ENCODE measurements at places on chromosomes 3 and 15.

- no peak for DNase-seq
Observed at GRCh38 chr3:106728315-106729098, 648.7 kb upstream of the CCDC54 start.

- no peak for DNase-seq
Observed at GRCh38 chr3:128274837-128275236, 121.6 kb downstream of the EEFSEC start.

GRCh38 chr3:155748611-155749365 is 3.9 kb upstream of the PLCH1 start:
- DNase-seq, result no peak

DNA sequence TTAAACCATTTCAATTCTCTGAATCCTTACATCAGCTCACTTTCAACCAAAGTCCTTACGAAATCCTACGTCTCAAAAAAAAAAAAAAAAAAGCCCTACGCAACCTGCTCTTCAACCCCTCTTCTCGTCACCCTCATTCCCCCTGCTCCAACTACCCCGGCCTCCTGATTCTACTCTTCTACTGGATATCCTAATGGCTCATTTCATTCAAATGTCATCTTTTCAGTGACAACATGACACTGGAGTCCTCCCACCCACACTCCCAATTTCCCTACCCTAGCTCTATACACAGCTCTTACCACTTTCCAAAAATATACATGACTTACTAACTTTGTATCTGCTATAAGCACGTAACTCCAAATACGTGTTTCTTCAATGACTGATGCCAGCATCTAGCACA is 11.5 kb downstream of the UBP1 start:
- no peak for DNase-seq

DNA sequence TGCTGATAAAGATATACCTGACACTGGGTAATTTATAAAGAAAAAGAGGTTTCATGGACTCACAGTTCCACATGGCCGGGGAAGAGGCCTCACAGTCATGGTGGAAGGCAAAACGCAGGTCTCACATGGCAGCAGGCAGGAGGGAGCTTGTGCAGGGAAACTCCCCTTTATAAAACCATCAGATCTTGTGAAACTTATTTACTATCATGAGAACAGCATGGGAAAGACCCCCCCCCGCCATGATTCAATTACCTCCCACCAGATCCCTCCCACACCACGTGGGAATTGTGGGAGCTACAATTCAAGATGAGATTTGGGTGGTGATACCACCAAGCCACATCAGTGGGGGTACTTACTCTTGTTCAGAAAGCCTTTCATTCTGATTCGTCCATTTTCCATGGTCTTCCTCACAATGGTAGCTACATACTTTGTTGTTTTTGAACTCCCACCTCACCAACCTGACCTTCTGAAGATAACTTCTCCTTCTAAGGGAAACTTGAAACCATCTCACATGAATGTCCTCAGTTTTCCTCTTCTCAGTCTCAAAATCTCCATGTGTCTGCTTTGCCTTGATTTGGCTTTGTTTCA is 275.6 kb upstream of the PROK2 start:
- DNase-seq, result no peak

DNA sequence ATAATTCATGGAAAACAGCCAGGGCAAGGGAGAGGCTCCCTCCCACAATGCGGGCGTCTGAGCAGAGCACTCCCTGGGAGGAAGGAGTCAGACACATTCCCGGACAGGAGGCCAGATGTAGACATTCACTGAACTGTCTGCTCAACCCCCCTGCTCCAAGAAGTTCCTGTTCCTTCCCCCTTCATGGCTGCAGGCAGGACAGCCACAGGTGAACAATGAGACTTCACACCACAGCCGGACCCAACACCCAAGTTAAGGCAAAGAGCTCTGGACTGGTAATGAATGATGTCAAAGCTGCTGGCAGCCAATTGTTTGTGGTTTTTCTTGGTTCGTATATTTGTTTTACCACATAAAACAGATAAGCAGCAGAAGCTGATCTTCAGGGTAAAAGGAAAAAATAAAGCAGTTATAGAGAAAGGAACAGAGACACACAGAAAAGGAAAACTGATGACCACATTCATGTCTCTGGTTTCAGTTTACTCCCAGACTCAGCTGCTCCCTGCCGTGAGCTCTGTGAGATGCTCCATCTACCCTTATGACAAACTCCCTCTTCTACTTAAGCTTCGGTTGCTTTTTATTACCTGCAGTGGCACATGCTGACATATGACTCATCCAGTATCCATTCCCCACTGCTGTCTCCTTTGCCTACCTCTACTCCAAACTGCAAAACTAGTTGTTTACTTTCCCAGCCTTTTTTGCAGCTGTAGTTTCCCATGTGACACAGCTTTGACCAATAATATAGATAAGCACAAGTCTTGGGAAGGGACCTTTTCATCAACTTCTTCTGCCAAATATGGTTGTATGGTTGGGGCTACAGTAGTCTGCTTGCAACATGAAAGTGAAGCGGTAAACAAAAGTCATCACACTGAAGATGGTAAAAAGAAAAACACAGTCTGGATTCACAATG is 33.1 kb downstream of the DZIP1L start:
- DNase-seq, result peak; percentile 65

- no peak for DNase-seq
Observed at GRCh38 chr15:34223904-34224596, 766 bp upstream of the EMC4 start.

- no peak for DNase-seq
Observed at GRCh38 chr3:16912400-16913263, 27.9 kb downstream of the PLCL2 start.

- DNase-seq, result no peak
Observed at GRCh38 chr15:70192041-70192440, 94.3 kb upstream of the TLE3 start.

DNA sequence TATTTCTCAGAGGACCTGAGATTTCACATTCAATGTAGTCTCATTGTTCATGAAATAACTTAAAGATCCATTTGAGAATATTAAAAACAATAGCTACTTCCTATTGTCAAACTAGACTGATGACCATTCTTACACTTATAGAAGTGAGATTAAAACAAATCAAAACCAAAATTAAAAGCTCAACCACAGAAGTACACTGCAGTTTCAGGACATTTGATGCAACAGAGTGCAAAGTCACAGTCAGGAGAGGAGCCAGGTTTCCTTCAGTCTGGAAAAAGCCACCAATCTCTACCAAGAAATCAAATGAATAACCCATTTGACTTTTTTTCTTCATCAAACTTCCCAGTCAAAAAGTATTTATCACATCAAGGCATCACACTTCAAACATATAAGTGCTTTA is 5.5 kb downstream of the CCPG1 start:
- no peak for DNase-seq

GRCh38 chr3:12992629-12993516 is 80.4 kb downstream of the IQSEC1 start:
- DNase-seq, result no peak

DNA sequence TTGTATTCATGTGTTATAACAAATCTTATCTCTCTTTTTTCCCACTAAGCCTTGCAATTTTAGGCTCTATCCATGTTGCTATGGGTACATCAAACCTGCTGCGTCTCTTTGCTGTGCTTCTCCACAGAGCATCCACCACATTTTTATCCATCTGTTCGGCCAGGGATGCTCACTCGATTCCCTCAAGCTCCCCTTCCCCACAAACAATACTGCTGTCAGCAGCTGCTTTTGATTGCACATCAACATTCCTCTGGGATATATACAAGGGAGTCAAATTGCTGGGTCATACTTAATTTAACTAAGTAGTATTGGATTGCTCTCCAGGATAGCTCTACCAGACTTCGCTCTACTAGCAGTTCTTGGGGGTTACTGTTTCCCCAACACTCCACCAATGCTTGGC is 36.8 kb downstream of the TMEM108 start:
- DNase-seq, result no peak

GRCh38 chr3:85589145-85589544 is 630.4 kb downstream of the CADM2 start:
- no peak for DNase-seq

DNA sequence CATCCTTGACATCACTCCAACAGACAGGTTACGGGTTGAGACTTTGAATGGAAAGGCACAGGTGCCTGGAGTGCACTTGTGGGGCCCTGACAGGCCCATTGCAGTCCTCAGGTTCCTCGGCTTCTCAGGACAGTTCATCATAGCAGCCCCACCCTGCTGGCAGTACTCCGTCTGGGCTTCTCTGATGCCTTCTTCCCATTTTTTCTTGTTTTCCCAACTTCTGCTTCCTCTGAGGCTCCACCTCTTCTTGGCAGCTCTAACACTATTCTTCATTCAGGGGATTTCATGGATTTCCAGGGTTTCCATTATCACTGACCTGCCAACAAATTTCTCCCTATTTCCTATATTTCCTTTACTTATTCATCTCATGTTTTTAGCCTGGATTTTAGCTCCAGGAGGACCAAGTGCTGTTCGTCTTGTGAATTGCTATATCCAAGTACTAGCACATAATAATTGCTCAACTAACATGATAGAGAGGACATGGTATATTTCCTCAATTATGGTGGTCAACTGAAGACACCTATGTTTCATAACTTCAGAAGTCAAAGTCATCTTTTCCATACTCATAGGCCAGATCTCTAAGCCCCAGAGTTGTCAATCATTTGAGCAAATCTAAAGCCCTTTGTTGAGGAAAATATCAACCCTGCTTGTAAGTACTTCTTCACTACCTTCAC is 16.2 kb downstream of the NCEH1 start:
- DNase-seq, result no peak

DNA sequence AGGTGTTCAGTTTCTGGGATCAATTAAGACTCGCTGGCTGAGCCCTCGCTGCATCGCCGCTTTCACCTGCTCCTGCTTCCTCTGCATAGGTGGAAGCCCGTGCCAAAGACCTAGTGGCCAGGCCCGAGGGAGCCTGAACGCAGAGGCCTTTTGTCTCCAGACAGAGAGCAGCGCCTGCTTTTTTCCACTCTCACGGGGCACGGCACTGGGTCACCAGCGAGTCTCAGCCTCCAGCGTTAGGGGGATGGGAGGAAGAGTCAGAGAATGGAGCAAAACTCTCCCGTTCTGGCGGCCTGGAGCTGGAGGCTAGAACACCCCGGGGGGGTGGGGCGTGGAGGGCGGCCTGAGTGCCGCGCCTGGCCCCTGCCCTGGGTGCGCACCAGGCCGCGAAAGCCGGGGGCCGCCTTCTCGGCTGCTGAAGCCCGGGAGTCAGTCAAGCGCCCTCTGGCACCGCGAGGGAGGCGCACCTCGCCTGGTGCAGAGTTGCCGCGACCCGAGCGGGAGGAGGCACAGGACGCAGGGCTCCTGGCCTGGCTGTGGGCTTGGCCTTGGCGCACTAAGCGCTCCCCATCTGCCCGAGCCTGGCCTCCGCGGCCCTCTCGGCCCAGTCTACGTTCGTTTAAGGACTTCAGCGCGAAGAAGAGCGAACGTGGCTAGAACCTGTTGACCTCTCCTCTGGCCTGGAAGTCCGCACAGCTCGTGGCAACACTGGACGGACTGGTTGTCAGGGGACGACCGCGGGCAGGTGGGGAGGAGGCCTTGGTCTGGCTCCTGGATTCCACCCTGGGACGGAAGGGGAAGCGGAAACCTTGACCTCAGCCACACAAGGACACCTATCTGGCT is 21.5 kb downstream of the NR2F2 start:
- DNase-seq, result no peak

- DNase-seq, result no peak
Observed at GRCh38 chr15:87135109-87135508, 1055.4 kb downstream of the AGBL1 start.

- DNase-seq, result no peak
Observed at GRCh38 chr15:73024168-73024567, 28.1 kb upstream of the NEO1 start.

DNA sequence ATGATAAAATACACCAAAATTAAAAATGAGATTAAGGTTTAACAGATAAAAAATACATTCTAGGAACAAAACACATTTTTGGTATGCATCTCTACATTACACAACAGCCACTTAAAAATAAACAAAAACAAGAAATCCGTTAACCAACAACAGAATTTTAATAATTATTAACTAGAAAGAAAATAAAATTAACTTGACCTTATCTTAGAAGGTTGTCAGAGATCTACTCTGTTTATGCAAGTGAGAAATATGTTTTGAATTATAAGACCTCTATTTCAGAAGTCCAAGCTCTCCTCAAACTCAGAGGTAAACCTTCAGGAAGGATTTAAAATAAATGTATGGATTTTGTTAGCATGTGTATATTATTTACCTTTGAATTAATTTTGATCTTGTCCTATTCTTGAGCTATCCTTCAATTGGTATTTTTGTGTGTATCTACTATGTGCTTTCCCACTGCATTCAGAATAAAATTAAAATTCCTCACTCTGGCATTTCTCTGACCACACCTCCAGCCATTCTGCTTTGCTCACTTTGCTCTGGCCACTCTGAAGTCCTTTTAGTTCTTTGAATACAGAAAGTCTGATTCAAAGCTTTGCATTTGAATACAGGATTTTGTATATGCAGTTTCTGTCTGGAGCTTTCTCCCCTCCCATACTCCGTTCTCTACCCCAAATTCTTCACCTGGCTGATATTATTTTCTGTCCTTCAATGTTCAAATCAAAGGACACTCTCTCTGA is 352.0 kb downstream of the ZBTB20 start:
- no peak for DNase-seq

DNA sequence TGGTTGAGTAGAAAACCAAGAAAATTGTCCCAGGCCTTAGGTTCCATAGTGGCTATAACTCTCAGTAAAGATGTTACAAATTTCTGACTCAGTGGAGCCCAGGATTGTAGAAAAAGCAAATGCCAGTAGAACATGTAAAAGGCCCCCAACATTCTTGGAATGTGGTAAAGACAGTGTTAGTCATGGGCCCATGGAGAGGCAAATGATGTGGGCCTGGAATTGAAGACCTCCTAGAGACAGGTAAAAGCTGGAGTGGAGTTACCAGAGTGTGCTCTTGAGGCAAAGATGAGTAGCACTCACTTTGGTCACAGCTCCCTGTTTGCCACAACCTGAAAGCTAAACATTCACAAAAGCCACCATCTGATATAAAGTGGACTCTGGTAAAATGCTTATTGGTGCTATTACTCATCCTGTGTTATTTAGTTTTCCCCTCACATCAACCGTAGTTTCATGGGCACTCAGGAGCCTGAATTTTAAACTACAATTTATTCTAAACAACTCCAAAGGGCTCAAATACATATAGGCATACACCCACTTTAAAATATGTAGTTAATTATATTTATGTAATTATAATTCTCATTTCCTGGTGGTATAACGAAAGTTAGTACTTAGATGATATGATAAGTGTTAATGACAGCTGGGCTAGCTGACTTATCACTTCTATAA is 359.6 kb upstream of the NECTIN3 start:
- no peak for DNase-seq
